ENCODE measurements at places on chromosomes 6 and 20. TPM values are rescaled to one million over a fixed set of nuclear protein-coding genes. Genes with fewer than 3 reads are reported as not detected.

DNA sequence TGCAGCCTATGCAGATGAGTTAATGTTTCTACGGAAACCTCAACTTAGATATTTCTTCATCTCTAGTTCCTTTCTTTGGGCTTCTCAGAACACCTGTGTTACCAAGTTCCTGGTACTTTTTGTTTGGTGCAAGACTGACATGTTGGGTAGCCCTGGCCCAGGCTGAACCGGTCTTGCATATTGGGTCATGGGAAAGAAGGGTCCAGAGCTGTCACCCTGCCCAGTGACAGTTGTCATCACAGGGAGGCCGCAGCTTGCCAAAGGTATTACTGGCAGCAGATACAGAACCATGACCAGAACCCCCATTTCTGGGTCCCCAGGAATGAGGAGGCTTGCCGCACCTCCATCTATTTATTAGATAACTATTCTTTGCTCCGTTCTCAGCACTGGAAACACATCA is 40.2 kb downstream of the PDYN start:
- no peak for DNase-seq
- no peak overlapping the region for H3K27ac ChIP-seq
- H3K4me1 ChIP-seq: no peaks in the 10 kb centered on the region
- no peaks in the 10 kb centered on the region for H3K27me3 ChIP-seq

DNA sequence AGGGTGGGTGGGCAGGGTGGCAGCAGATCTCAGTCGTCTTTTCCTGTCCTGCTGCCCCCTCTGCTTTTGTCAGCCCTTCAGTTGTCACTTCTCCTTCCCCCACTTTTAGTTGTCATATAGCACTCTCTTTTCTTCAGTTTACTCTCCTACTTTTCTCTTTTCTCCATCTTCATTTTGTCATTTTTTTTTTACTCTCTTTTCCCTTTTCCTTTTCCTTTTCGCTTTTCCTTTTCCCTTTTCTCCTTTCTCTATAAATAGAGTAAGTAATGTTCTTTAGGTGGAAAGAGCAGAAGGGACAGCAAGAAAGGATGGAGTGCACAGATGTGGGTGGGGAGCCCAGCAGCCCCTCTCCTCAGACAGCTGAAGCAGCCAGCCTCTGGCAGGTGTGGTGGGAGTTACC is 108.6 kb downstream of the LRRC1 start:
- H3K36me3 ChIP-seq: peaks cover 4% of the 10 kb centered on the region
- no peaks in the 10 kb centered on the region for H3K4me1 ChIP-seq
- H3K27ac ChIP-seq: no peak overlapping the region
- no peaks in the 10 kb centered on the region for H3K27me3 ChIP-seq
- H3K4me3 ChIP-seq: no peak overlapping the region

DNA sequence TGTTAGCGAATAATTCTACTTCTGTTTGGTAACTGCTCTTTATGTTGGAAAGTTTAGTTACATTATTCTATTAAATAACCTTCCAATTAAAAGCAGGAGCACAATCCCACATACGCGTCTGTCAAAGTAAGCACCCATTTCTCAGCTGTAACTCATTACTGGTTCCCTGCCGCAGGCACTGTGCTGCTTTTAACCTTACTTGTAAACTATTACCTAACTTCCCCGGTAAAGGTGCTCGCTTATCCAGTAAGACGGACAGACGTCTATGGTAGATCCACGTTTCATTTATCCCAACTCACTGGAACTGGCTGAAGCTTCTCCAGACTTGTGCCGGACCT is 529 bp upstream of the ENPP4 start:
- peak overlapping the region; percentile 86 for H3K4me3 ChIP-seq
- no peaks in the 10 kb centered on the region for H3K36me3 ChIP-seq
- H3K27ac ChIP-seq: peak overlapping the region; percentile 63
- H3K4me1 ChIP-seq: peaks cover 30% of the 10 kb centered on the region
- DNase-seq: no peak

Gene LPA
- total RNA-seq: not detected

Gene SRSF12
- total RNA-seq: not detected

GRCh38 chr6:21769968-21770367 is 176.4 kb downstream of the SOX4 start:
- no peaks in the 10 kb centered on the region for H3K36me3 ChIP-seq
- no peak overlapping the region for H3K27ac ChIP-seq
- DNase-seq: no peak

Gene RFX6
- total RNA-seq: not detected

Gene BTNL2
- total RNA-seq: not detected

DNA sequence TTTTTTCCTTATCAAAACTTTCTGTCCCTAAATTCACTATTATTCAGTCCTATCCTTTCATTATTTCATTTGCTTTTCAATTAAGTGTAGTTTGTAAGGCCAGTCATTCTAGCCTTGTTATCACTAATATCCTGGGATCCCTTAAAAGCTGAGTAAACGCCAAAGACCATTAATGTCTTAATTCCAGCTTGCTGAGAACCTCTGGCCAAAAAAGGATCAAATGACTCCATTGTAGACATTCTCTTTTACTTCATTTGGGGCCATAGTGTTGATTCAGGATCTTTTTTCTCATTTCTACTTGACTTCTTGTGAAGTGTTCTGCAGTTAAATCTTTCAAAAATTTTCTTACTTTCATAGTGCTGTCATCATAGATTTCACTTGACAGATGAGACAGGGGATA is 379.7 kb downstream of the LAMA2 start:
- no peak overlapping the region for H3K27ac ChIP-seq
- no peaks in the 10 kb centered on the region for H3K4me1 ChIP-seq
- no peak overlapping the region for H3K4me3 ChIP-seq
- no peaks in the 10 kb centered on the region for H3K36me3 ChIP-seq

GRCh38 chr6:37396571-37397180 is 36.3 kb upstream of the CMTR1 start:
- no peaks in the 10 kb centered on the region for H3K36me3 ChIP-seq
- no peaks in the 10 kb centered on the region for H3K4me1 ChIP-seq
- no peak for DNase-seq

Gene SLC32A1
- not detected for total RNA-seq

GRCh38 chr20:46739431-46740213 is 30.2 kb downstream of the SLC2A10 start:
- no peak overlapping the region for H3K4me3 ChIP-seq
- H3K27me3 ChIP-seq: peaks cover 5% of the 10 kb centered on the region
- DNase-seq: no peak
- no peaks in the 10 kb centered on the region for H3K36me3 ChIP-seq

DNA sequence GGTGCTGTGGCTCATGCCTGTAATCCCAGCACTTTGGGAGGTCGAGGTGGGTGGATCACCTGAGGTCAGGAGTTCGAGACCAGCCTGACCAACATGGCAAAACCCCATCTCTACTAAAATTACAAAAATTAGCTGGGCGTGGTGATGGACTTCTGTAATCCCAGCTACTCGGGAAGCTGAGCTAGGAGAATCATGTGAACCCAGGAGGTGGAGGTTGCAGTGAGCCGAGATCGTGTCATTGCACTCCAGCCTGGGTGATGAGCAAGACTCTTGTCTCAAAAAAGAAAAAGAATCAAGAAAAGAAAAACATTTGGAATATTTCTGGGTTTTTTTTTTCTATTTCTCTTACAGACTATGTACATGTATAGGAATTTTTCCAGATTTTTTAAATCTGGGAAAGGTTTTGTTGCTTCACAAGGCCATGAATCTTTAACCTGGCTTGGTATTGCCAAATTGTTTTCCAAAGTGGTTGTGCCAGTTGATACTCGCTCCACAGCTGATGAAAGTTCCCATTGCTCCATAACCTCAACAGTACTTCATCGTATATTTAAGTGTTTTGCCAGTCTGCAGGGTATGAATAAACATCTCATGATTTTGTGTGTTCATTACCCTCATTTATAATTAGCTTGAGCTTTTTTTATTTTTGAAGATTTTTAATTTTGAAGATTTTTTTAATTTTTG is 33.5 kb downstream of the RNF217 start:
- H3K27ac ChIP-seq: no peak overlapping the region
- H3K27me3 ChIP-seq: no peaks in the 10 kb centered on the region
- no peaks in the 10 kb centered on the region for H3K4me1 ChIP-seq
- H3K36me3 ChIP-seq: no peaks in the 10 kb centered on the region
- H3K4me3 ChIP-seq: no peak overlapping the region

Gene LAMA4
- total RNA-seq: not detected

DNA sequence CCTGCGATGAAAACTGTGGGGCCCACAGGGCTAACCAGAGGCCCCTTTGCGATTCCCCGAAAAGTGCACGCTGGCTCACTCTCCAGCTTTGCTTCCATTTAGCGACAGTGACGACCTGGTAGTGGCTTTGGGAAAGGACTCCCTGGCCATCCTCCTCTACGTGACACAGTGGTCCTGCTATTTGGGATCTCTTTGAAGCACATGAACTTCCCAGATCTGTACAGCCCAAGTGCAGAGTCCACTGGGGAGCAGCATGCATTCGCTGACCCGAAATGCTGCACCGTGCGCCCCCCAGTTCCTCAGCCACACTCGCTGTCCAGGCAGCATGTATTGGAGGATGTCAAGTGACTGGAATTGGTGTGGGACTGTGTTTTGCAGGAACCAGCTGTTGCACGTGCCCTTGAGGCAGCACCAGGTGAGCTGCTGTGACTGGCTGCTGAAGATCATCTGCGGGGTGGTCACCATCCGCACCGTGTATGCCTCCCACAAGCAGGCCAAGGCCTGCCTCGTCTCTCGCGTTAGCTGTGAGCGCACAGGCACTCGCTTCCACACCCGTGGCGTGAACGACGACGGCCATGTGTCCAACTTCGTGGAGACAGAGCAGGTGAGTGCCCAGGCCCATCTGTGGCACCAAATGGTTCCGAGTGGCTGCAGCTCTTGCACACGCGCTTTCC is 51.6 kb downstream of the SYNJ2 start:
- H3K27ac ChIP-seq: no peak overlapping the region
- H3K27me3 ChIP-seq: no peaks in the 10 kb centered on the region
- no peak overlapping the region for H3K4me3 ChIP-seq
- peaks cover 16% of the 10 kb centered on the region for H3K36me3 ChIP-seq

DNA sequence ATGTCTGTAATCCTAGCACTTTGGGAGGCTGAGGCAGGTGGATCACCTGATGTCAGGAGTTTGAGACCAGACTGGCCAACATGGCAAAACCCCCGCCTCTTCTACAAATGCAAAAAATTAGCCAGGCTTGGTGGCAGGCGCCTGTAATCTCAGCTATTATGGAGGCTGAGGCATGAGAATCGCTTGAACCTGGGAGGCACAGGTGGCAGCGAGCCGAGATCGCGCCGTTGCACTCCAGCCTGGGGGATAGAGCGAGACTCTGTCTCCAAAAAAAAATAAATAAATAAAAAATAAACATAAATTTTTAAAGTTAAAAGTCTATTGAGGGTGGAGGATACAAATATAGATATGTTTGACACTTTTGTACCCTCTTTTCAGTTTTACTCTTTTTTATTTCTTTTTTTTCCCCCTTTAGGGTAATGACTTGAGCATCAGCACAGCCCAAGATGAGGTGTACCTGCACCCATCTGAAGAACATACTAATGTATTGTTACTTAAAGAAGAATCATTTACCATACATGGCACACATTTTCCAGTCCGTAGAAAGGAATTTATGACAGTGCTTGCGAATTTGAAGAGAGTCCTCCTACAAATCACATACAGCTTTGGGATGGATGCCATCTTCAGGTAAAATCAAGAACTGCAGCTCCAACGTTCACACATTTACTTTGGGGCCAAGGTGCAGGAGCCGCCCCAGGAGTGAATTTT is 368.9 kb downstream of the LAMA2 start:
- H3K27me3 ChIP-seq: no peaks in the 10 kb centered on the region
- H3K4me3 ChIP-seq: no peak overlapping the region
- DNase-seq: peak; percentile 42
- no peak overlapping the region for H3K27ac ChIP-seq
- H3K36me3 ChIP-seq: no peaks in the 10 kb centered on the region

DNA sequence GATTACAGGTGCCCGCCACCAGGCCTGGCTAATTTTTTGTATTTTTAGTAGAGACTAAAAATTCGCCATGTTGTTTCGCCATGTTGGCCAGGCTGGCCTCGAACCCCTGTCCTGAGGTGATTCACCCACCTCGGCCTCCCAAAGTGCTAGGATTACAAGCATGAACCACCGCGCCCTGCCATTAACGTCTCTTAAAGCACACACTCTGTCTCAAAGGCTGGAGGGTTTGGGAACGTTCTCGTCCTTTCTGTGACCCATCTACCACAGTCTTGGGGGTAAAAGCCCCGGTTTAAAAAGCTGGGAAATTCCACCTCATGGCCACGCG is 57.8 kb upstream of the ARID1B start:
- peaks cover 8% of the 10 kb centered on the region for H3K4me1 ChIP-seq
- peak overlapping the region; percentile 84 for H3K4me3 ChIP-seq
- H3K36me3 ChIP-seq: no peaks in the 10 kb centered on the region
- peak overlapping the region; percentile 43 for H3K27ac ChIP-seq
- no peak for DNase-seq
- H3K27me3 ChIP-seq: no peaks in the 10 kb centered on the region

Gene LGSN
- 0.15 TPM for total RNA-seq

GRCh38 chr6:70377372-70377771 is 35.9 kb upstream of the FAM135A start:
- H3K27me3 ChIP-seq: peaks cover 7% of the 10 kb centered on the region
- DNase-seq: no peak
- H3K27ac ChIP-seq: no peak overlapping the region
- H3K4me1 ChIP-seq: no peaks in the 10 kb centered on the region
- no peak overlapping the region for H3K4me3 ChIP-seq

- H3K4me3 ChIP-seq: no peak overlapping the region
- H3K36me3 ChIP-seq: no peaks in the 10 kb centered on the region
These were observed 127.1 kb upstream of the ZNF184 start for GRCh38 chr6:27599859-27600532.

Gene MAP7
- 0.69 TPM for total RNA-seq

DNA sequence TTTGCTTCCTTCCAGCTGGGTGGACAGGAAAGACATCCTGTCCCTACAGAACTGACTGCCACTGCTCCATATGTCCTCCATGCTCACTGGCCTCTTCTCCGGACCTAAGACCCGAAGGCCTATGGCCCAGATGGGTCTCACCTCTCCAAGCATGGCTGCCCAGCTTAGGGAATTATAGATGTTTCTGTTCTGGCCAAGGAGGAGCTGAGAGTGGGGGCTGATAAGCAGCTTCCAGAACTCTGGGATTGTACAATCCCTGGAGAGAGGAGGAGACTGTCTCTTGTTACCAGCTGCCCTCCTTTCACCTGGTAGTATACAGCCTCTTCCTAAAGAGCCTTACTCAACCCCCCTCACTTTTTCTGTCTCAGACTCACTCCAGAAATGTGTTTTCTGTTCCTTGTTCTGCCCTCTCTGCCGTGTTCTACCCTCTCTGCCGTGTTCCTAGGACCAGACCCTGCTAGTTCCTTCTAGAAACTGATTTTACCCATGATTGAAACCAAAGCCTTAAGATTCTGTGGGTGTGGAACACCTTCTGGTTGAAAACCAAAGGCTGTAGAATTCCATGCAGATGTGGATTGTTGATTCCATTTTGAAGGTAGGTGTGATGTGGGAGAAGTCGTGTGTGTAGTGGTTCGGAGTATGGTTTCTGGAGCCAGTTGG is 28.7 kb downstream of the ANKS1A start:
- no peak overlapping the region for H3K27ac ChIP-seq
- no peak overlapping the region for H3K4me3 ChIP-seq
- H3K4me1 ChIP-seq: peaks cover 8% of the 10 kb centered on the region
- no peaks in the 10 kb centered on the region for H3K27me3 ChIP-seq
- no peaks in the 10 kb centered on the region for H3K36me3 ChIP-seq
- DNase-seq: no peak

- no peak overlapping the region for H3K27ac ChIP-seq
- peaks cover 36% of the 10 kb centered on the region for H3K4me1 ChIP-seq
- H3K4me3 ChIP-seq: no peak overlapping the region
- H3K27me3 ChIP-seq: no peaks in the 10 kb centered on the region
These were observed 1.3 kb upstream of the SDCBP2 start for GRCh38 chr20:1330075-1330830.

Gene CLDN20
- total RNA-seq: not detected

- no peak overlapping the region for H3K4me3 ChIP-seq
- H3K4me1 ChIP-seq: no peaks in the 10 kb centered on the region
- H3K27me3 ChIP-seq: peaks cover 28% of the 10 kb centered on the region
- no peaks in the 10 kb centered on the region for H3K36me3 ChIP-seq
- H3K27ac ChIP-seq: no peak overlapping the region
These were observed 2.5 kb downstream of the OVOL2 start for GRCh38 chr20:18055261-18055660.
